Fibroblast of skin of left biceps (primary cell): ENCODE measurements at places on chromosomes 1 and 21.

DNA sequence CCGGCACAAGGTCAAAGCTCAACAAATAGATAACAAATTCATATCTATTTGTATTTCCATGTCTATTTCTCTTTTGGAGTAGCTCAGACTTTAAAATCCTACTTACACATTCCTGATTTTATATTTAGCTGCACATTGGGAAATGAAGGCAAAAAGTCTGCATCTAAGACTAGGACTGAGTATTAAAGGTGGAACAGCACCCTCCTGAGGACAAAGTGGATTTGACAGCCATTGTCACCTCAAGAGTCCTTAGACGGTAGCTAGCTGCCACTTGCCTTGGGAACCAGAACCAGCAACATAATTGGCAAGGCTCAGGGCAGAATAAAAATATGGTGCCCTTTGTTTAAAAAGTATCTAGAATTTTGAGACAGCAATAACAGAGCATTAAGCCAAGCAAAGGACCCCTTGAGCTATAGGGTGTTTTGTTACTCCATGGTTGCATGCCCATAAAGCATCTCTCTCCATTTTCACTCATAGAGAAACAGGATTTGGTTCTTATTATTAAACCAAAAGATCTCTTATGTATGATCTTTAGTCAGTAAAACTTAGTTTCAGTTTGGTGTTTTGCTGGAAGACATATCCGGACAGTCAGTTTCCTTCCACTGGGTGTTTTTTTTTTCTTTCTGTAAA, 30.0 kb upstream of the SGIP1 start:
- no peak for DNase-seq

- DNase-seq = peak; percentile 100
Measured at GRCh38 chr1:198657550-198658064, 18.8 kb downstream of the PTPRC start.

GRCh38 chr1:176566004-176566975, 103.3 kb downstream of the PAPPA2 start:
- no peak for DNase-seq

- DNase-seq = no peak
Measured at GRCh38 chr1:171257607-171258076, 9.3 kb downstream of the FMO1 start.

DNA sequence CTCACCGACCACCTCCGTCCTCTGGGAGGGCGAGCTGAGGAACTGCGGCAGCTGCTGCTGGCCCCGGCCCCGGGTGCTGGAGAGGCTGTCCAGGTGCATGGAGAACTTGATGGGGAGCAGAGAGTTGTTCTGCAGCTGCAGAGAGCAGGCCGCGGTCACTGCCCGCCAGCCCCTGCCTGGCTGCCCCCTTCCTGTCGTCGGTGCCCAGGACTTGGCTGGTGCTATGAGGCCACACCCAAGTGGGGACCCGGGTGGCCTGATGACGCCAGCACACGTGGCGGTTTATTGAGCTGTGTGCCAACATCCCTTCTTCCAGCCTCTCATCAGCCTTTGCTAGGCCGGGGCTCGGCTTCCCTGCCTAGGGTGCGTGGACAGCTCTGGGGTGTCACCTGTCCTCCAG, 5.3 kb upstream of the TMEM52 start:
- DNase-seq = no peak

- DNase-seq = no peak
Measured at GRCh38 chr21:34822942-34823341, 154.1 kb downstream of the CLIC6 start.

- DNase-seq = no peak
Measured at GRCh38 chr21:46229923-46230260, 1.3 kb upstream of the LSS start.

DNA sequence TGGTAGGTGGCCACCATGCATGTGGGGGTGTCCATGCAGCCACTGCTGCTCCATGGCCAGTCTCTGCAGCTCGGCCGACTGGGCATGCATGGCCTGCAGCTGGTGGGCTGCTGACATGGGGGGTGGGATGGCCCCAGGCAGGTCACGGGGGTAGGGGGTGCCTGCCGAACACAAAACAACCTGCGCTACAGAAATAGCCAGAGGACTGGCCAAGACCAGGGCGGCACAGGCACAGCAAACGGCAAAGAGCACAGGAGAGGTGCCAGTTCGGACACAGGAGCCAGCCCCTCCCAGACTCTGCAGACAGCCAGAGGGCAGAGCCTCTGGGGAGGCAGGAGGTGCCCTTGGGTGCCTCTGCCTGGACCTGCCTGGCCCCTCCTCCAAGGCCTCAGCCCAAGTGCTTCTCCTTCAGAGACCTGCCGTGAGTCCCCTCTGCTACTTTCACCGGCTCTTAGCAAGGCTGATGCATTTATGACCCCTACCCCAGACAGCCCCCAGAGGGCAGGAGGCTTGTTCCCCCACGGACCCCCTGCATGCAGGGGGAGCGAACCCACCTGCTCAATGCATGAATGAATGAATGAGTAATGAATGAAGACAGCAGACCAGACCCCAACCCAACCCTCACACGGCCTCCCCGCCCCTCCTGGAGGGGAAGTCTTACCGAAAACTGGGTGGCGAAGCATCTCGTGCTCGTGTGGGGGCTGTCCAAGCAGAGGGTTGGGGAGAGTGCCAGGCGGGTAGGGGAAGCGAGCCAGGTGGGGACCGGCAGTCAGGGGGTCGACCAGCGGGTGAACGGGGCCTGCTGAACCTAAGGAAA, 37.7 kb downstream of the SLC45A1 start:
- no peak for DNase-seq

DNA sequence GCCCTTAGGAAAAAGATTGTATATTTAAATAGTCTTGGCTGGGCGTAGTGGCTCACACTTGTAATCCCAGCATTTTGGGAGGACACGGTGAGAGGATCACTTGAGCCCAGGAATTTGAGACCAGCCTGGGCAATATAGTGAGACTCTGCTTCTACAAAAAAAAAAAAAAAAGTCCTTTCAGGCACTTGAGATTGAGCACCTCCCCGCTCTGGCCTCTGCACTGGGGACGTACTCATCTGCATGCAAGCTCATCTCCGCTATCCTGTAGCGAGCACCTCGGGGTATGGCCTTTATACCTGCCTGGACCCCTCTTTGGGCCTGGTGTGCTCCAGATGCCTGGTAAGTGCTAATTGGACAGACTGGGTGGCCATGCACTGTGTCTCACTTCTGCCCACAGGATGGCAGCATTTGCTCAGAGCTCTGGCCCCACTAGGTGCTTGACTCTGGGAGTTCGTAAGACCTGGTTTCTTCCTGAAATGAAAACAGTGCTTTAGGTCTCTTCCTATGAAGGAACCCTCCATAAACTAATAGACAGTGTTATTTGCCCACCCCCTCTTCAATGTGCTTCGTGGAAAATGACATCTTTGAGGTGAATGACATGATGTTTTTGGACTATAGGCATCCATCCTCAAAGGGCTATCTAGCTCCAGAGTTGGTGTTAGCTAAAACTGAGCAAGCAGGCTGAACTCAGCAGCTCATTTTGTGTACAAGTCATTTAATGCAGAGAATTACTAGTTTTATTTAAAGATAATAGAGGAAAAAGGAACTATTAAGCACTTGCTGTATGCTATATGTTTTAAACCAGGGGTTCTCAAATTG, 61.7 kb upstream of the ADAR start:
- DNase-seq = peak; percentile 16

DNA sequence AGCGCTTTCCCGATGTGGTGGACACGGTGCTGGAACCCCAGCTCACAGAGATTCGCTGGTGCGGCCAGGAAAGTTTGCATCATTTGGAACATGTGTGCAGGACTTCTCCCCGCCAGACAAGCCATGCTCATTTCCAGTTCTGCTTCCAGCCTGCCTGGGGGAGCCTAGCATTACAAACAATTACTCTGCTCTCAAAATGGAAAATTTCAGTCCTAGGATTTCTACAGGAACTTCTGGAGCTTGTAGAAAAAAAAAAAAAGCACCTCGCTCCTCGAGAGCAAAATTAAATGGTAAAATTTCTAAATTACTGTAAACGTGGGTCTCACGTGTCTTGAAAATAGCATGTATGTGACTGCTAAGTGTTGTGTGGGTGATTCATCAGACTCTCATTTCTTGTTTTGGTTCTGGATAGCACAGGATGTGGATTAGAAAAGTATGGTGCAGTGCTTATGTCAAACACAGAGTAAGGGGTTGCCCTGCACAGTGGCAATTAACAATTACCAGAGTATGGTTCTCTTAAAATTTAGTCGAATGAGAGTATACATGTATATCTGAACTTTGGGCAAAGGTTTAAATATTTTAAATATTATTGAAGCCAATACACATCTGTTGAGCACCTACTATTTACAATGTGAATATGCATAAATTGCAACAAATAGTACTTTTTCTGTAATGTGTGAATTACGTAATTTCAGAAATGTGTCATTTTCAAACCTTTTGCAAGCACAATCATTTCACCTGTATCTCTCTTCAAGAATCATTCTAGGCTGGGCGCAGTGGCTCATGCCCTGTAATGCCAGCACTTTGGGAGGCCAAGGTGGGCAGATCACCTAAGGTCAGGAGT, 61.8 kb upstream of the PTGFRN start:
- peak; percentile 55 for DNase-seq

GRCh38 chr1:21706151-21706835, 37.1 kb upstream of the RAP1GAP start:
- DNase-seq = no peak

GRCh38 chr1:189880135-189880534, 597.5 kb downstream of the BRINP3 start:
- no peak for DNase-seq

DNA sequence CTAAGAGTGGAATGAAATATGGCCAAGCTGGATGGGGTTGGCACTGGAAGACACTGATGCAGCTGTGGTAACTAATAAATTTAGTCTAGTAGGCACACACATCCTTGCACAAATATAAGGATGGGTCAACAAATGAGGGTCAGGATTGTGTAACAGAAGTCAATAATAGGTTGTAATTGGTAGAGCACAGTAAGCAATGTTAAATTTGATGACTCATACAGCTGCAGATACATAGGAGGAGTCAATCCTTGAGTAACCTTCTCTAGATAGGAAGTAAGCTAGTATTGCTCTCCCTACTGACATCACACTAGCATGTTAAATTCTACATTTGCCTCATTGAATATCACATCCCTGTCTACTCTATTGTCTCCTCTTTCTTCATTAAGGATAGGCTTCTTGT, 332.1 kb downstream of the PTPRC start:
- DNase-seq = no peak

GRCh38 chr1:32798679-32799416, 18.3 kb downstream of the YARS1 start:
- DNase-seq = no peak

DNA sequence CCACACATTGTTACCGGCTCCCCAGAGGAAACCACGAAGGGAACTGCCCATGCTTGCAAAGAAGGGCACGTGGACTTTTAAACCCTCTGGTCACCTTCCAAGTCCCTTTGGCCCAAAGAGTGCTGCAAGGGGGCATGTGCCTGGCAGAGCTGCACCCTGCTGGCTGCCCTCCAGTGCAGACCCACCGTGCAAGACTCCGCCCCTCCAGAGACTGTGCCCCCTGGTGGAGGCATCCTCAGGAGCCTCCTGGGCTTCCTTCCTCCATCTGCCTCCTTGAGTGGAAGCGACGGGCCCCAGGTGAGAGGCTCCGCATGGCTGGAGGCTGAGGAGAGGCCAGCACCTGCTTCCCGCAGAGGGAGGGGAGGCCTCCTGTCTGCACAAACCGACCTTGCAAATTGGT, 100.6 kb downstream of the CRYAA start:
- no peak for DNase-seq

DNA sequence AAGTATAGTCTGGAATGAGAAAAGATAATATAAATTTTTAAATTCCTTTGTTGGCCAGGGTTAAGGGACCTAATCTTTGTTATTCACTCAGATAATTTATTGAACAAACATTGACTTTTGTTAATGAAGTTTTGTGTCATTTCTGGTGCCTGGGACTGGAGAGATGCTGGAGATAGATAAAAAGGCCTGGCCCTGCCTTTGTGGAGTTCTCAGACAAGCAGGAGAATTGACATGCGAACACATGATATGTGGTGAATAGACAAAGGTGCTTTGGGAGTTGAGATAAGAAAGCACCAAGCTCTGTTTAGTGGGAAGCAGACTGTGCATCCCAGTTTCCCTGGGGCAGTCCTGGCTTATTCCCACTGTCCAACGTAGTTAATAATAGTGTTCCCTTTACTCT, 8.5 kb downstream of the C1orf21 start:
- no peak for DNase-seq

DNA sequence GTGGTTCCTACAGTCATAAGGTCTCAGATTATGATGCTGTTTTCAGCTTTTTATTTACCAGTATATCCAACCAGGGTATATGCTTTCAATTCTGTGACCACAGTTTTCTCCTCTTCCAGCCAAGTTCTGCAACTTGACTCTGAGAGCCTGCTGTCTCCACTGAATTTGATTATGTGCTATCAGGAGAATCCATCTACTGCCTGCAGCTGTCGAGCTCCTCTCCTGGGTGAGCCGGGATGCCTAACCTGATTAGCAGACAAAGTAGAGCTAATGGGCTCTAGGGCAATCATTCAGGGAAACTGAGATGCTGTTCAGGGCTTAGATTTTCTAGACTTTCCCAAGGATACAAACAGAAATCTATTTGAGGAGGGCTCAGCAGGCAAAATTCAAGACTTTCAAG, 271.5 kb upstream of the BEND5 start:
- DNase-seq = no peak

DNA sequence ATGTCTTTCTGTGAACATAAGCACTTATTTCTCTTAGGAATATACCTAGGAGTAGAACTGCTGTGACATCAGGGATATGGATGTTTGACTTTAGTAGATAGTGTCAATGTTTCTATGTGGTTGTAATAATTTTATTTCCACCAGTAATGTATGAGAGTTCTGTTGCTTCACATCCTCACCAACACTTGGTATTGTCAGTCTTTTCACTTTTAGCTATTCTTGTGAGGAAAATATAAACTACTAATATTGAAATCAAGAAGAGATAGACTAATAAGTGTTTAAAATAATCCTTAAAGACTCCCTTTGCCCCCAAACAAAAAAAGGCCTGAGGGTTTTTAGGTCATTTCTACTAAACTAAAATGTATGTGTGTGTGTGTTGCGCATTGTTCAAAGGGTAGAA, 2.7 kb upstream of the DMAP1 start:
- no peak for DNase-seq

DNA sequence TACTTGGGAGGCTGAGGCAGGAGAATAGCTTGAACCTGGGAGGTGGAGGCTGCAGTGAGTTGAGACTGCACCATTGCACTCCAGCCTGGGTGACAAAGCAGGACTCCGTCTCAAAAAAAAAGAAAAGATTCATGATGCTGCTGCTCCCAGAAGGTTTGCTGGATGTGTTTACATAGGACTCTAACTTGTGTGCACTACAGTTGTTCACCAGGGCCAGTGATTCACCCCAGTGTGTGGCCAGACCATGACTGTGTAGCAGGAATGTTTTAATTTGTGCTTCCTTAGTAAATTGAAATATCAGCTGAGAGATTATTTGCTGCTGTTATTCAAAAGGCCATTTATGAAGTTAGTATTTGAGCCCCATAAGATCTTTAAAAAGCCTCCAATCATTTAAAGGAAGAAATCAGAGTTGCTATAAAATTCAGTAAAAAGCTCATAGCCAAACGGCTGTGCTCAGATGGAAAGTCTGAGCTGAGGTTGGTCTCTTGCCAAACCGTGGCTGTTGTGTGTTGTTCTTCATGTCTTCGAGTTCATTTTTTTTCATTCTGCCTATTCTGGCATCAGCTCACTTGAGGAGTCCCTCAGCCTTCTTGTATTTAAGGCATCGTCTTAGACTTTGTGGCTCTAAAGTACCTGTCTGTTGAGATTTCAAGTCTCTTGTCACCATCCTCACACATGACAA, 18.1 kb upstream of the PGD start:
- peak; percentile 38 for DNase-seq
